ENCODE measurements at places on chromosomes 6 and 20.

DNA sequence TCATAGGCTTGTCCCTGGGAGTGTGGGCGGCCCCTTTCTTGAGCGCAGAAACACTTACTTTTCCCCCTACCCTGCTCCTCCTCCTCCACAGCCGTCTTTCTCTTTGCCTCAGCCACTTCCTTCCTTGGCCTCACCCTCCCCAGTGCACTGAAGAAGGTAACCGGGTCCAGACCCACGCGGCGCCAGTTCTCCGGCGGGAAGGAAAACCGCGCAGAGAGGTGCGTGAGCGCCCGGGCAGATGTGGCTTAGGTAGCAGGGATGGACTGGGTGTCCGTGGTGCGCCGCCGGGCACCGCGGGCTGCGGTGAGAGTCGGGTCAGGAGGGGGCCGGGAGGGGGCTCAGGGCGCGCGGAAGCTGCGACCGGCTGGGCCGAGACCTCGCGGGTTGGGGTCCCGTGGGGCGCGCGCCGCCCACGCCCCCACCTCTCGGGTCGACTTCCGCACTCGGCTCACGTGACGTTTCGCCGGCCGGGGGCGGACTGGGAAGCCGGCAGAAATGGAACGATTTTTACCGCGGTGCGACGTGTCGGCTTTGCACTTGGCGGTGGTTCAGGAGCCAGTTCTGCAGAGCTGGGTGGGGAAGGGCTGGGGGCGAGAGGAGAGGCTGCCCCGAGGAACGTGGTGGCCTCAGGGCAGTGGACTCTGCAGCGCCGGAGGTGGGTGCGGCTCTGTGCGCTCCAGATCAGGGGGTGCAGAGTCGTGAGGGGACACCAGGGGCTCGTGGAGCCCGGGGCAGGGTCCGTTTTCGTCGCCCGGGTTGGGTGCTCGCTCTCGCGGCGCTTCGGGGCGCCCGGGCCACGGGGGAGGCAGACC lies at the start of gene ABRACL:
Gene ABRACL, plus strand, starts transcription at position 88 of the 812 bp plus-strand sequence. CDS start 5,416 bp downstream, outside the sequence.
- DNase-seq: peak; percentile 88

GRCh38 chr20:22617160-22617559 lies 32.8 kb upstream of the FOXA2 start:
- DNase-seq: no peak

DNA sequence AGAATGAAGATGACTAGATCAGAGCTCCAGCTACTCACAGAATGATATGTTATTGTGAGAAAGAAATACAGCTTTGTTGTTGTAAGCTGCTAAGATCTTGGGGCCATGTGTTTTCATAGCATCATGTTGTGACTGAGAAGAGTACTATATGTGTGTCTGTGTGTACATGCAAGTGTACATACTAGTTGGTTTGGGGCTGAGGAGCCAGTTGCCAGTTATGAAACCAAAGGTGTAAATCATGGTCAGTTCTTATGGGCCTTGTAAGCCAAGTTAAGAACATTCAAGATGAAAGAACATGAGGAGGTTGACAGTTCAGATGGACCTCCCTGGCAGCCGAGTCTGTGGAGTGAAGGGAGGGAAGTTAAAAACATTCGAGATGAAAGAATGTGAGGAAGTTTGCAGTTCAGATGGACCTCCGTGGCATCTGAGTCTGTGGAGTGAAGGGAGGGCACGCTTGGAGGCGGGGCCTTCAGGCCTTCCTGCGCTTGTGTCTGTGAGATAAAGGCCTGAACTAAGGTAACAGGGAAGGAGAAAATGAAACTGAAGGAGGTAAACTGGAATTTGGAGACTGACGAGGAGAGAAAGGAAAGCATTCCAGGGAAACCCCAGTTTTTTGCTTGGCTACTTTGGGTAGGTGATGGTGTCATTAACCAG lies 13.9 kb downstream of the AFDN start:
- DNase-seq: no peak

DNA sequence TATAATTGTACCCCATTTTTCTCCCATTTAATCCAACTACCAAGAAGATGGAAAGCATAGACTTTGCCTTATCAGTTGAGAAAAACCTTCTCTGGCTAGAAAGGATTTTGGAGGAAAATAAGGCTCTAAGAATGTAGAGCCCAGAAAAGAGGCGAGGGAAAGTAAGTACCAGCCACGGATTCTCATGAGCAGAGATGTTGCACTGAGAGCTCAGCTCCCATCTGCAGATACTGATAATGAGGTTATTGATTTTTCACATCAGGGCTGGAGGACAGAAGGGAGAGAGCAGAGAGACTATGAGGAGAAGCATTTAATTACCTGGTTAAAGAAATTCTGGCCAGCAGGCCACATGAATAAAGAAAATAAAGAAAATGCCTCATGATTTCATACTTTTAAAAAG lies 104.4 kb upstream of the FAM184A start:
- DNase-seq: peak; percentile 90

- DNase-seq: no peak
These were observed 671 bp downstream of the CDH4 start for GRCh38 chr20:61252601-61253263.

DNA sequence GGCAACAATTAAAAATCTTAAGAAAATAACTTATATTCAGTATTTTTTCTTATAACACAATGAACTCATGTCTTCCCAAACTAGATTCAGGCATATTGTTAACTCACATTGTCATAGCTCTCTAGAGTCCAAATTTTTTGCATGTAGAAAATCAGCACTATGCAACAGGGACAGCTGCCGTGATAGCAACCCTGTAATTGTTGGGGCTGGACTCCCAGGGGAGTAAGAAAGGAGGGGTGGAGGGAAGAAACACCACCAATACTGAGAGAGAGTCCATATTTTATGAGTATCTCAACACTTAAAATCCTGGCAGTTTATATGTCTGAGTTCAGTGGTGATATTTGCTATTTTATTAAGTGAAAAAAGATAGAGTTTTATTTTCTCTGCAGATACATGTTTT lies 89.6 kb upstream of the HS3ST5 start:
- DNase-seq: peak; percentile 41

GRCh38 chr6:14664621-14665315 lies 547.2 kb downstream of the CD83 start:
- no peak for DNase-seq

DNA sequence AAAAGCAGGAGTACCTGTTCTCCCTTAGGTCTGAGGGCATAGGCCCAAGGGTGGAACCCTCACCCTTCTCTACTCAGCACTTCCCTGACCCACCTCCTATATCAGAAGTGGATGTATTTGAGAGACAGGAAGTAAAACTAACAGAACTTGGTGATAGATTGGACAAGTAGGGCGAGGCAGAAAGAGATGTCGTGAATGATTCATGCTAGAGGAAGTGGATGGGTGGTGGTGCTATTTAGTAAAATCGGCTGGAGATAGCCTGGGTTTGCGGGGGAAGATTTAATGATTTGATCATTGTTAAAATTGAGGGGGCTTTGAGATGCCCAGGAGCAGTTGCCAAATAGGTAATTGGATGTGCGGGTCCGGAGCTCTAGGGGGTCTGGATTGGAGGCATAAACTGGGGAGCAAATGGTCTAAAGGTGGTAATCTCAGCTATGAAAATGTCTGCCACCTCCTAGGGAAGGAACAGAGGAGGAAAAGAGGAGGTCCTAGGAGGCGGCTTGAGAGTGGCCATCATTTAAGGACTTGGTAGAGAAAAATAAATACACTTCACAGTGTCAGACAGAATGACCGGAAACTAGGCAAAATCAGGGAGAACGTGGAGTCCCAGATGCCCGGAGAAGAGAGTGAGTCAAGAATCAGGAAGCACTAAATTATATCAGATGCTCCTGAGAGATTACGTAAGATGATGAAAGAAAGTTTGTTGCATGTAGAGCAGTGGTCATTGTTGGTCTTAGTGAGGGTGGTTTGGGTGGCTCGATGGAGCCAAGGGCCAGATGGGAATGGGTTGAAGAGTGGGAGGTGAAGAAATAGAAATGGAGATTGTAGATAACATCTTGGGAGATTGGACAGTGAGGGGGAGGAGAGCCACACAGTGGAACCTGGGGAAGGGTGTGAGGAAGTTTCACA lies 142.0 kb downstream of the CEP57L1 start:
- no peak for DNase-seq

DNA sequence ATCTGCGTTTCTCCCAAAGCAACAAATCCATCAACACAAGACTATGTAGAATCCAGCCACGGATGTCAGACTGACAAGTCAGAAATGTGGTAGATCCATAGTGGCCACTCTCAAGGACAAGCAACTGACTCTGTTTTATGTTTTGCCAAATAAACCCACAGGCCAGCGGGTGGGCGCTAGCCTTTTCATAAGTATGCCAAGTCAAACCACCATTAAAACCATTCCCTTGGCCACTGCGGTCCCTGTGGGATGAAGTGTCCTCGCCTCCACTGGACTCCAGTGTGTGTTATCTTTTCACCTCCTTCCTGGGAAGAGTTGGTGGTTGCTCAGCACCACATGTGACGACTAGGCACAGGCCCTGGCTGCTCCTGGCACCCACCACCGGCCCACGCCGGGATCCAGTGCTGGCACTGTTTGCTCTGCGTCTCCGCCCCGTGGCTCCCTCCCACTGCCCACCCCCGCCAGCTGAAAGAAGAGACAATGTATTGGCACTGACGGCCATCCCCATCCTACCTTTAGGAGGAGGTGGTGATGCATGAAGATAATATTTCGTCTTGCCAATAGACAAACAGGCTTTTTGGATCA lies 103.4 kb downstream of the FOXC1 start:
- DNase-seq: no peak

- DNase-seq: no peak
These were observed 55.6 kb upstream of the BEND6 start for GRCh38 chr6:56899311-56899710.

DNA sequence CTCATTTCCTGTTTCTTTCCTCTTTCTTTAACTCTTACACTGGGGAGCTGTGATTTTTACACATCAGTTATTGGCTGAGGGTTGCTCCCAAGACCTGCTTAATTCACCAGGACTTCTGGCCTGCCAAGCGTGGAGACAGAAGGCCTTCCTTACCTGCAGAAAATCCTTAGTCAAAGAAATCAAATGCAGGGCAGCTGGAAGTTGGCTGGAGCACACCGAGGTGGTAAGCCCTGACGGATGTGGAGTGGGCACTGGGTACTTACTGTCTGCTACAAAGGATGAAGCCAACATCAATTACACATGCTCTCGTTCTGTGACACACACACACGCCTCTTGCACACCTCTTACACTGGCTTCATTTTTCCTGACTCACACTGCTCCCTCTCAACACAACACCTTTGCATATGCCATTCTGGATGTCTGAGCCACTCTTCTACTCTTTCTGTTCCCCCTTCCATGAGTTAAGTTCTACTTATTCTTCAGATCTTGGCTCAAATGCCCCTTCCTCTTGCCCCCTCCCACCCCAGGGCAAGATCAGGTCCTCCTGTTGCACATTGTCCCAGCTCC lies 61.6 kb downstream of the TTI1 start:
- no peak for DNase-seq

DNA sequence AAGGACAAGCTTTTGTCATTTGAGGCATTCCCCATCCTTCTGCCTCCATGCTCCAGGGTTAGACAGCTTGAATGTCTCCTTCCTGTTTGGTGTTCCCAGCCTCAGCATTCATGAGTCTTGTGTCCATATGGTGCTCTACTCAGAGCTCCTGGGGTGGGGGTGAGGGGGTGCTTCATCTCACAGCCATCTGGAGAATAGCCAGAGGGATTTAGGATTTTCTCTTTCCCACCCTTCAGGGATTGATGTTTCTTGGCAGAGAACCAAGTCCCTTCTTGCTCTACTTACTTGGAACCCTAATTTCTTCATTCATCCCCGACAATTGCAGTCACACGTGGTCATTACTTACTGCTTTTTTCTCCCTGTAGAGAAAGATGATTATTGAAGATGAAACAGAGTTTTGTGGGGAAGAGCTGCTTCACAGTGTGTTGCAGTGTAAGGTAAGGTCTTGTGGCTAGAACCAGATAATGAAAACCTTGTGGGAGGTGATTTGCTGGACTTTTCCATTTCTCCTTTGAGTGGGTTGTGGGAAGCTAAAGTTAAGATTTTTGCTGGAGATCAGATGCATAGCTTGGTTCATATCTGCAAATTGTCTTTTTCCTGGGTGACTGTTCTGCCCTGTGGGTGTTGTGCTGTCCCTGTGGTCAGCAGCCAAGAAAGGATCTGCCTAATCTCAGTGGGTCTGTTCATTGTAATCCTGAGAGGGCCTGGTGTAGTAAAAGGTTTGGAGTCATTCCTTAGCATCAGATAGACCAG lies 18.6 kb downstream of the CMTR1 start:
- DNase-seq: peak; percentile 4

GRCh38 chr6:45256697-45257695 lies 71.1 kb upstream of the RUNX2 start:
- DNase-seq: no peak

DNA sequence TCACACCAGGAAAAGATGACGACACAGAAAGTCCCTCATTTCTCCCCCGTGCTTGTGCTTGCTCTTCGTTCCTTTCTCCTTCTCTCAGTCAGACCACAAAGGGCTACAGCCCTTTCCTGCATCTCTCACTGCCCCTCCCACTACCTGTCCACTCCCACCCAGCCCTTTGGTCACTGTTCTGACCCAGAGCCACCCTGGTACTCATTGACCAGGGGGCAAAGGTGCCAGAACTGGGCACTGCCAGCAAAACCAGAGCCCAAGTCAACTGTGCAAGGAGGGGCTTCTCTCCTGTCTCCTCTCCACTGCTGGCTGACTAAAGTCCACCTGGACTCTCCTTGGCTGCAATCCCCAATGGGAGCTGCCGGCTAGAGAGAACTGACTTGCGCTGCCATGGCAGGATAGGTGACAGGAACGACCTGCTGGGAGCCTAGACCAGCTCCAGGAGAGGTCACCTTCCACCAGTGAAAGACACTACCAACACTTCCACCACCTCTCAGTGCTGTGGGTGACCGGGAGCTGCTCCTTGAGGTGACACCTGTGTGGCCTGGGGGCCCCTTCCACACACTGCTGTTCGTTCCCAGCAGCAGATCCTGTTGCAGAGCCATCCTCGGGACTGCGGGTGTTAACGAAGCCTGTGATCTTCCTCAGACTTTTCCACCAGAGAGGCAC lies 32.8 kb downstream of the KCNK17 start:
- no peak for DNase-seq

DNA sequence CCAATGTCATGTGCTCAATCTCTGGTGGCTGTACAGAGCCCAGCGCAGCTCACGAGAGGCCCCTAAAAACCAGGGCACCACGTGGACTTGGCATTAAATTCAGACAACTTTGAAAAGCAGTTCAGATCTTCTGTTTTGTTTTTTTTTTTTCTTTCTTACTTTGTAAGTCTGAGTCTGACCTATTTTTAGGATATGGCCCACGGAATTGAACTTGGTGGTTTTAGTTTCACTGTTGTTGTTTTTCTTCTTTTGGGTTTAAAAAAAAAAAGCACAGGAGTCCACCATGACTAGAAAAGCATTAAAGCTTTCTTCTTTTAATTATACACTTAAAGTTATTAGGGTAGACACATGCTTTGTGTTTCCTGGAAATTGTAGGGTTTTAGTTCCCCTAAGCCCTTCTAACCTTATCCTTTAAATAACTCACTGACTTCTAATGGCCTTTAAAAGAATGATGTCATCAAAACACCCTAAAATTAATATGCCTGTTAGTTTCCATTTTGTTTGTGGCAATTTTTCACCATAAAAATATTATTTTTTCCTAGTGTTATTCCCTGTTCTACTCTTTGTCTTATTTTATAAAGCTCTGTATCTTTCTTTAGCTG lies 48.5 kb upstream of the CCN2 start:
- DNase-seq: no peak

- no peak for DNase-seq
These were observed 68.0 kb downstream of the OTOR start for GRCh38 chr20:16816192-16816591.

Data from NCI-H1105 treated with DMSO at 0.1 percent for 48 hours (cell line).